ENCODE measurements at places on chromosomes 3 and 15.

- DNase-seq, result no peak
Measured at GRCh38 chr3:37689645-37690356, 171.9 kb upstream of the CTDSPL start.

- DNase-seq, result no peak
Measured at GRCh38 chr15:28903555-28903954, 17.8 kb downstream of the APBA2 start.

GRCh38 chr3:136464502-136464901 lies 214.4 kb downstream of the PCCB start:
- no peak for DNase-seq

DNA sequence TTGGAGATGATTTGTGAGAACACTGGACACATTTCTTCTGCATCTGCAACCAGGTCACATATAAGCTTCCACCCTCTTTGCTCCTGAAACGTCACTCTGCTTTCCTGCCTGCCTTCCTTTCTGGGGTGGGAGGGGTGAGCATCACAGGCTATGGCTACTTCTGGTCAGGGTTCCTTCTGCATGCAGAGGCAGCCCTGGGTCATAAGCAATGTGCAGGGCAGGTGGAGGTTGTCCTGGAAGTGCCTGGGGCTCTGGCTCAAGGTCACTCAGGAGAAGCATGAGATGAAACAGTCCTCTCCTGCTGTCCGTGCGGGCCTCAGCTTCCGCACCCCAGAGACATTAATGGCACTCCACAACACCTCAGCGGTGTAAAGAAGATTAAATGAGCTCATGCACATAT lies 15.1 kb downstream of the SLC6A20 start:
- no peak for DNase-seq

DNA sequence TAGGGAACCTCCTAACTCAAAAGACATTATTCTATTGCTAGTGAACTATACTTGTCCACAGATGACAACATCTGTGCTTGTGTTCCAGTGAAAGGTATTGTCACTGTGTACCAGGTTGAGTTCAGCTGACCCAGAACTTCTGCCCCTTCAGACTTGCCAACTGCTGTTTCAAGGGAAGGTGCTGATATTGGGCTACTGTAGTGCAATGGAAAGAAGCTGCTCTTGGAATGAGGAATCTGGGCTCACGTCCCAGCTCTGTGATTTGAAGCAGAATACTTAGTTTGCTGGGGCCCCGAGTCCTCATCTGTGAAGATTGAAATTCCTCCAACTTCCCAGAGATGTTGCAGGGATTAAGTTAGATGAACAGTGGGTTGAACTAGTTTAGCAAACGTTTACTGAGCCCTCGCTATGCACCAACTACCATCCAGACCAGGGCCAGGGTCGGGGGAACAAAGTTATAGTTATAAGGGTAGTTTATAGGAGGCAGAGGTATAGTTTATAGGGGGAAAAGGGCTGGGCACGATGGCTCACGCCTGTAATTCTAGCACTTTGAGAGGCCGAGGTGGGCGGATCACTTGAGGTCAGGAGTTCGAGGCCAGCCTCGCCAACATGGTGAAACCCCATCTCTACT lies 15.9 kb upstream of the UMPS start:
- no peak for DNase-seq

DNA sequence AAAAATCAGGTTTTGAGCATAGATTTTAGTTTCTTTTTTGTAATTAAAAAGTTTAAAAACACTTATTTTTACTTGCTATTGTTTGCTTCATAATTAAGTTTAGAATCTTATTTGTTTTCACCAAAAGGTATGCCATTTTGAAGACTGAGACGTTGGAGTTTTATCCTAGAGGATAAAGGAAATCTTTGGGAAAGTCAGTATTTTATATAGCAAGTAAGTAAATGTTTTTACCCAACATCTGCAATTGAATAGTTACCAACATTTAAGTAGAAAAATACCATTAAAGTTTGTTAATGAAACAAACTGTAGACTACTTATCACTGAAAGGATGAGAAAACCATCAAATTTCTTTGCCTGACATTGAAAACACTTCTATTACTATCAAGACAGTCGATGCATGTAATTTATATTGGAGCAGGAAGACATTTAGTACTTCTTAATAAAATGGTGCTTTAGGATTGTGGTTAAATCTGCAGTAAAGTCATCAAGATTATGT lies 14.0 kb upstream of the CHD2 start:
- DNase-seq, result no peak

GRCh38 chr3:13612829-13613228 lies 63.9 kb downstream of the FBLN2 start:
- no peak for DNase-seq

- DNase-seq, result no peak
Measured at GRCh38 chr3:150631515-150632221, 28.5 kb downstream of the SELENOT start.

- DNase-seq, result no peak
Measured at GRCh38 chr3:189845069-189845468, 213.9 kb downstream of the TP63 start.
